ENCODE measurements at places on chromosomes 13 and 19.
A peak's percentile ranks its signal among the peaks of the same experiment; 100 is the strongest.

- DNase-seq = no peak
Observed at GRCh38 chr13:93225610-93226009, 997 bp upstream of the GPC6 start.

DNA sequence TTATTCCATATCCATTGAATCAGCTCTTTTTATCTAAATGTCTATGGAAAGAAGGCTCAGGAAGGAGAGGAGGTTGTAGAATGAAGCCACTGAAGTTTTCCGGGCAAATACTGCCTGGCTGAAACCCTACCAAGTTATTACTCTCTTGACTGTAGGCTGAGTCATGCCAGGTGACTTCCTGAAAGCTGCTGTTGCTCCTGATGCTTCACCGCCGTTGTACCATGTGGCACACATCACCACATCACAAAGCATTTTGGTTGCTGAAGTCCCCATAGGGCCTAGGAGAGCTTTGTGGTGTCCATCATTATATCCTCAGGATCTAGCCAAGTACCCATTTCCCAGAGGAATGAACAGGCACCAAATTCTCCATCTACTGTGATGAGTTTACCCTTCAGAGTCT lies 11.1 kb upstream of the TDRD12 start:
- DNase-seq = peak; percentile 60

GRCh38 chr19:41409288-41409687 lies 11.7 kb downstream of the BCKDHA start:
- no peak for DNase-seq

GRCh38 chr19:54517483-54517882 lies 14.9 kb downstream of the LAIR2 start:
- DNase-seq = peak; percentile 84

GRCh38 chr13:40596484-40596883 lies 70.0 kb downstream of the FOXO1 start:
- DNase-seq = no peak

DNA sequence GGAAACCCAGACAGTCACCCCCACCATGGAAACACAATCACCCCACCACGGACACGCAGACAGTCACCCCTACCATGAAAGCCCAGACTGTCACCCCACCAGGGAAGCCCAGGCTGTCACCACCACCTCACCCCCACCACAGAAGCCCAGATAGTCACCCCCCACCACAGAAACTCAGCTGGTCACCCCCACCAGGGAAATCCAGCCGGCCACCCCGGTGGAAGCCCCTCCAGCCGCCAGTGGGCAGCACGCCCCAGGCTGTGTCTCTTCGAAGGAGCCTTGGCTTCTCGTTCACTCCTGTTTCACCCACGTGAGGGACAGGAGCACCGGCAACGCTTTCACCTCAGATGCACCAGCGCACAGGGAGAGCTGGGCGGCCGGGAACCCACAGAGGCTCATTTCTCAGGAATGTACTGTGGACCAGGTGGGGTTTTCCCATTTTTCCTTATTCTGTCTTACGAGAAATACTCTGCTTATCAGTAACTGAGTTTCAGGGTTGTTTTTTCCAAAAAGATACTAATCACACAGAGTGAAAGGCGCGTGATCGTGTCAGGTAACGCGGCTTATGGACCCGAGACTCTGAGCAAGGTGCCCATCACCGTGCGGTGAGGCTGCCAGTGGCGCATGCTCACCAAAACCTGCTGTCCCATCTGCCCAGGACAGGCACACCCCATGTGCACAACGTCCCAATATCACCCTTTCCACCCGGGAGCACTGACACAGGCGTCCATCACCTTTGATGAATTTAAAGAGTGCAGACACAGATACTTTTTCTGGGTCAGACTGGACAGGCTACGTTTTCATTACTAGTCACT lies 28.0 kb downstream of the CARS2 start:
- no peak for DNase-seq

- no peak for DNase-seq
Observed at GRCh38 chr19:30155381-30156200, 213.6 kb downstream of the URI1 start.

DNA sequence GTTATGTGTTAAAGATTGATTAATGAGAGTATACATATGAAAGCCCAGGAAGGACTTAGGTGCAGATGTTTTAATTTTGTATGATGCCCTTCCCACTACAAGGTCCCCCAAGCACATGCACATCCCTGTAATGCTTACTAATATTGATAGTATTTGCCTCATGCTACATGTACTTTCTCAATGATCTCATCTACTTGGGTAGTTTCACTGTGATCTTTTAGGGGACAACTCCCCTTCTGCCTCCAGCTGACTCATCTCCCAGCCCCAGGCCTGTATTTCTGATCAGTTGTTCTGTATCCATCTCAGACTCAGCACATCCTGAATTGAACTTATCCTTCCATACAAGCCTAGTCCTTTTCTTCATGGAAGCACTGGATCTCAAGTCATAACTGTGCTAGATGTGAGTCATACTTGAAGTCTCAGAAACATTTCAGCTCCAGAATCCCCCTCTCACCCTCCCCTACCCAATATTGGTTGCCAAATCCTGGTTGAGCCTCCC lies 49.4 kb upstream of the INTS6 start:
- no peak for DNase-seq

DNA sequence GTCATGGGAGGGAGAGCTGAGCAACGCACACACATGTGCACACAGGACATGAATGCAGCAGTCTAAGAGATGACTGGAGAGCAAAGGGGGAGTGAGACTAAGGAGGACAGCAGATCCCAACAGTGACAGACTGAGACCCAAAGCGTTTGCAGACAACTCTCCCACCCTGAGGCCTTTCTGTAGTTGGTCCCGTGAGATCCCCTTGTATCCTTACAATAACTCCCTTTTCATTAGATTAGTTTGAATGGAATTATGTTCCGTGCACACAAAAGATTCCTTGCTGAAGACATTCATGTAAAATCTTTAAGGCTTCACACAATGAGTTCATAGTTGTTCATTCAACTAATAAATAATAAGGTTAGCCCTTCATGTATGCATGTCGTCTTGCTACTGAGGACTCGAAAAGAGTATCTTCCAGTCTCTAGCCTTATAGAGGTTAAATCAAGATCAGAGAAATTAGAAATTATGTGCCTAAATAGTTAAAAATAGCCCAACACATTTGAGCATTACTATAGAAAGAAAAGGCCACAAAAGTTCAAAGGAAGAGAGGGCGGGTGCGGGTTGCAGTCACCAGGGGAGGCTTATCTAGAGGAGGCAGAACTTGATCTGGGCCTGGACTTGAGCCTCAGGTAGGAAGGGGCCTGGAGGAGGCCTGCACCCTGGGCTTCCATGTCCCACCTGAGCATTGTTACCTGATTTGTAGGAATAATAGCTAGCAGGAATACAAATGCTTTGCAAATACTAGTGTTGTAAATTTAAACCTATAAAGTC lies 3.1 kb upstream of the GTF3A start:
- no peak for DNase-seq

GRCh38 chr13:38537051-38537450 lies 149.8 kb upstream of the FREM2 start:
- no peak for DNase-seq

DNA sequence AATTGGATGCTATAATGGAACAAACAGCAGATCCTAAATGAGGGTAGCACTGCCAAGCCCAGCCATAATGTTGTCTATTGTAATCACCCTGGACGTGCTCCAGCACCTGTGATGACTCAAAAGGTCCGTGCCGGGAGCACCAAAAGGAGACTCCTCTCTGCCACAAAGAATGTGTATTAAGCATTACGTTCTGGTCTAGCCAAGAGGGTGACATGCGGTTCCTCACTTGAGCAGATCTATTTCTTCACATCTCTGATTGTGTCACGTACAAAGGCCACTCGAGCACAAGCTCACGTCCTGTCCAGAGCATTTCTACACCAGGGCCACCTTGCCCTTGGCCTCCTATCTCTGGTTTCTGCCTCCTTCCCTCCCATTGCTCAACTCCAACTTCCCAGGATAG lies 219.9 kb upstream of the IRS2 start:
- DNase-seq = no peak

GRCh38 chr19:2239771-2240770 lies 3.4 kb downstream of the SF3A2 start:
- peak; percentile 71 for DNase-seq

GRCh38 chr13:22332416-22332815 lies 661.5 kb downstream of the FGF9 start:
- DNase-seq = no peak

DNA sequence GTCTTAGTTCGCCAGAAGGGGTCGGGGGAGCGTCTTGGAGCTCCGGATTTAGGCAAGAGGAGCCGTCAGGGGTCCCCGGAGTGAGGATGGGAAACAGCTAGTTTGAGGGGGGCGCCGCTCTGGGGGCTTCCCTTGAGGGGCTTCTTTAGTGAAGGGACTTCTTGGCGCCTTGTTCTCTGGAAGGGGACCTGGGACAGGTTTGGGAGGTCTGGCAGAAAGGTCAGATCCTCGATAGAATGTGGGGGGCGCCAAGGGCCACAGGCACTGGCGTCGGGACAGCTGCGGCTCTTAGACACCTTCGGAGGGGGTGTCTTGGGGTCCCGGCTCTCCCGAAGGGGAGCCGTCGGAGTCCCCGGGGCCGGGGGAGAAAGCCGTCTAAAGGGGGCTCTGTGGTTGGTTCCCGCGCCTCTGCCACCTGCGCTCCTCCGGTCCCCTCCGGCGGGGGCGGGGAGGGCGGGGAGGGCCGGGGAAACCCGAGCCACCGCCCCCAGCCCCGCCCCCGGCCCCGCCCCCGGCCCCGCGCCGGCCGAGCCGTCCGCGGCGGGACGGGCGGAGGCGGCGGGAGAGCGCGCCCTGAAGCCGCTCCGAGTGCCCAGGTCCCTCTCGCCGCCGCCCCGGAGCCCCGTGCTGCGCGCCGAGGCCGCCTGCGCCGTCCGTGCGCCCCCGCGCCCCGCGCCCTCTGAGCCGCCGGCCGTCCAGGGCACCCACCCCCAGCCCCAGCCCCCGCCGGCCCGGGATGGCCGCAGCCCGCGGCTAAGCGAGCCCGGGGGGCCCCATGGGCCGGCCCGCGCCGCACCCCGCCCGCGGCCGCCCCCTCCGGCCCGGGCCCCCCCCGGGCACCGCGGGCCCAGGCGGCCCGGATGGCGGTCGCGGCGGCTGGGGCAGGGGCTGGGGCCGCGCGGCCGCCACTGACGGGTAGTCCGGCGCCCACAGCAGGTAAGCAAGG lies at the start of gene NRTN:
NRTN (plus strand) TSS at position 552 of the 946 bp plus-strand sequence. CDS start 19,099 bp downstream, outside the sequence.
- no peak for DNase-seq

GRCh38 chr13:45704854-45705695 lies 3.0 kb downstream of the CBY2 start:
- DNase-seq = no peak

- no peak for DNase-seq
Observed at GRCh38 chr13:27474751-27475268, 24.4 kb upstream of the MTIF3 start.

DNA sequence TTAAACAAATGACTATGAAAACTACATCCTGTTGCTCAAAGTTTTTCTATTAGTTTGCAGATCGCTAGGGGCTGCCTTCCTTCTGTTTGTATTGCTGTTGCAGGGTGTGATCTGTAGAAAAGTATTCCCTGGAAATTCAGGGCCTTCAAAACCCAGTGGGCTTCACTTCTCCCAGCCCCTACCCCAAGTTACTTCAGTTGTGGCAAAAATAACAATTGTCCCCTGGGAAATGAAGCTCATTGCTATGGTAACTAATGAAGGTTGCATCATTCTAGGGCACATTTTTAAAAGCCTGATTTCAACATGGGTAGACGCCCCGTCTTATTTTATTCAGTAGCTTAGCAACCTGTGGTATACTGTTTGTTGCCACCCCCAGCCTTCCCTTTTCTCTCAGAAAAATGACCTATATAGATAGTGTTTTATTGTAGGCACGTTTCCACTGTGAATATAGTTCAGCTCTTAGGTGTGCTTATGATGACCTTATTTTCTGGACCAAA lies 60.9 kb downstream of the WDFY2 start:
- DNase-seq = no peak

- no peak for DNase-seq
Observed at GRCh38 chr13:90806892-90807291, 540.6 kb upstream of the MIR17HG start.

DNA sequence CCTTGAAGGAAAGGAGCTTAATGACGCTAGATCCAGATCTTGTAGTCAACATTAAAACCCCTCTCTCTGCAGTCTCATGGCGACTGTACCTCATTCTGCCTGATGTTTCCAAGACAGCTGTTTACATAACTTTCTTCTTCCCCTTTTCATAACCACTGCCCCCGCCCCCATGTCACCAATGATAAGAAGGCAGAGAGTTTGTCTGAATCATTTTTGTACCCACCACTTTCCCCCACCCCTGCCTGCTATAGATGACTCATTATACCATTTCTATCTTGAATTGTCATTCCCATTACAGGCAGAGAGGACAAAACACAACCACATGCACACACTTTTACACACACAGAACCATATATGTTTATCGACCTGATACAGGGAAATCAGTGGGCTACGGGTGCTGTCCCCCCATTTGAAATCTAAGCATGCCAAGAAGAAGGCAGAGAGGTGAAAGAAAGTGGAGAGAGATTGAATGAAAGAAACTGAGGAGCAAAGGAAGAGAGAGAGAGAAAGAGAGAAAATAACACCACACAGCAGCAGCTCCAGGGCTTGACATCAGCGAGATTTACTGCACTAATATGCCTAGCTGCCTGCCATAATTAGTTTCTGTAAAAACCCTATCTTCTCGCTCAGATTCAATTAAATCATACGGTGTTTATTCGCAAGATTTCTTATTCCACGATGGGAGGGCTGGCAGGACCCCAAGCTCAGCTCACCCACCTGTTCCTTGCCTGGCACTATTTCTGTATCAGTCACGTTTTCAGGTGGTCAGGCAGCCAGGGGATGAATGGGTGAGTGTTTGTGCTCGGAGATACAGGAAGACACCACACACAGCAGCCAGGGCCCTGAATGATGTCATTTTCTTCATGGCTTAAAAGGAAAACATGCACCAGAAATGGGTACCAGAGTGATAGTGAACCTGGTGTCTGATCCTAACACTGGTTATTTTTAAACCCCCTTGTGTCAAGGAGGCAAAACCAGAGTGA lies 114.3 kb upstream of the SERP2 start:
- DNase-seq = peak; percentile 48

DNA sequence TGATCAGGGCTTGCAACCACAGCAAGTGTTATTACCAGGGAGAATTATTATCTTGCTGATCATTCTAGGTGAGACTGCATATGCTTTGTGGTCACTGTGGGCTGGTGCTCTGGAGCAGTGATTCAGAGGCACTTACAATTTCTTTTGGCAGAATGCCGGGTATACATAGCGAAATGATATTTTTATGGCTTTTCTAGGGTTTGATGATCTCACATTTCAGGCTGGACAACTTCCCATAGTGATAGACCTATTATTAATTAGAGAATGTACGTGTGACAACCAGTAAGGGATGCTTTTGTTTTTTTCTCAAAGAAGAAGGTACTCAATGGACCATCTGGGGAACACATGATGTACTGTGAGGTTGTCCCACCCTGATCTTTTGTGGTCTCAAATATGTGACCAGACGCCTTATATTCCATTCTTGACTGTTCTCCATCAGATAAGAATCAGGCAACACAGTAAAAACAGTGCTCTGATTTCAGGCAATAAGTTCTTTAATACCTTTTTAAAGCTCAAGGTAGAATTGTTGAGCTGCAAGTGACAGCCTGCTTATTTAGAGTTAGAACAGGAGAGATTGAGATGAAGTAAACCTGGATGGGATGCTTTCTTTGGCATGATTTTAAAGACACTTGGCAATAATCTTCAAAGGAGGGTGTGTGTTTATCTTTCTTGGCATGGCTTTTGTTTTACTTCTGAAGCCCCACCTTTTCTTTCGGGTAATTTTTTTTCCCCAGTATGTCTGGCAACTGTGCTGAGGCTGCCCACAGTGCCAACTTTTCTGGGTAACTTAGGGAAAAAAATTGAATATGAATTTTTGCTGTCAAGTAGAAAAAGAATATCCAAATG lies 27.4 kb upstream of the SCEL start:
- DNase-seq = no peak
